NCI-H2029 treated with DMSO at 0.1 percent for 48 hours (cell line): ENCODE measurements at places on chromosomes 4 and X.

DNA sequence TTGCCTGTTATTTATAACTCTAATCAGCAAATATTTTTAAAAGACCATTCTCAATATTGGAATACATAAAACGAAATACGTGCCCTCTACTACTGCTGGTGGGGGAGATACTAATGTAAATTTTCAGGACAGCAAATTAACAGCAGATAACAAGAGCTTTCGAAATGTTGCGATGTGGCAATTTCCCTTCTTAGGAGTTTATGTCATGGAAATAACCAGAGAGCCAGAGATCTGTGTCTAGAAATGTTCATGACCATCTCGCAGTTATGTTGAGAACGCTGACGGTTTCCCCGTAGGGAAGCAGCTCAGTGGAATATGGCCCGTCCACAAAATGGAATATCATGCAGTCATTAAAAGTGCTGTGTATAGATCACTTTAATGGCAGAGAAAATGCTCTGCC is 238.4 kb upstream of the PSAPL1 start:
- DNase-seq: no peak

DNA sequence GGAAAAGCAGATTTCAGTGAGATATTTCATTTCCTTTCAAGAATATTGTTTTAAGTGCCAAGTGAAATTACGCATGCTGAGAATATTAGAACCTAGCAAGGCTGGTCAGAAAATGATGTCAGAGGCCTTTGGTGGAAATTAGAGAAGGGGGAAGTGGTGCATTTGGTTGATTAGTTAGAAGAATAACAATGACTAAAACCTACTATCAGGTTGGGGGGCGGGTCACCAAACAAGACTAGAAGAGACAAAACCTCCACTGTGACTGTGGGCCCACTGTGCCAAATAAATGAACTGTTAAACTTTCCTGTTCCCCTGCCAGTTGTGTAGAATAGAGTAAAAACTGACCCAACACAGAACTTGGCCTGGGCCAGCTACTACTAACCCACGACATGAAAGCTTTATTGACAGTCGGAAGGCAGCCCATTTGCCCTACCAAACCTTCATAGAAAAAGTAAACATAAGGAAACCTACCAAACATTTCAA is 2.9 kb downstream of the RAPGEF2 start:
- no peak for DNase-seq

DNA sequence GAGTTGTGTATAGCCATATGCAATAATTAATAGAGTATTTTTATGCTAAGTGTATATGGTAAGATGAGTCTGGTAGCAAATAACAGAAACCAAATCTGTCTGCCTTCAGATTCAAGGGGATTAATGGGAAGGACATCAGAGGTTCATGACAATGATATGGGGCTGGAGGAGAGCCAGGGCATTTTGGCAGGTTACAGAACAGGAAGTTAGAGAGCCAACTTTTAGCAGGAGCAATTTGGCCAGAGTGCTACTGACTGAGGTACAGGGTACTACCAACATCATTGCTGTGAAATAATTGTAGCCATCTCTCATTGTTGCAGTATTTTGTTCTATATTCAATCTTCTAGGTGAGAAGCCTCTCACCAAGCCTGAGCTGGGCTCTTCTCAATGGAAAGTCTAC is 210.9 kb upstream of the FAM47A start:
- DNase-seq: no peak

GRCh38 chrX:30714138-30714537 is 60.9 kb downstream of the GK start:
- no peak for DNase-seq

DNA sequence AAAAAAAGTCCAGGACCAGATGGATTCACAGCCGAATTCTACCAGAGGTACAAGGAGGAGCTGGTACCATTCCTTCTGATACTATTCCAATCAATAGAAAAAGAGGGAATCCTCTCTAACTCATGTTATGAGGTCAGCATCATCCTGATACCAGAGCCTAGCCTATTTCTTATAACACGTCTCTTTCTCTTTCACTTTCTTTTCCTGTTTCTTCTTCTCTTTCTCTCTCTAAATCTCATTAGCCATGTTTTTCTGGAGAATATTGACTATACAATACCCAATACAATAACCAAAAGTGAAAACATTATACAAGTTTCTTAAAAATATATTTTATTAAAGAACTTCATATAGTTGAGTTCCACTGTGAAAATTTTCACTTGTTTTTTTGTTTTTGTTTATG is 1154.9 kb upstream of the PCDH7 start:
- DNase-seq: no peak

- no peak for DNase-seq
Measured at GRCh38 chrX:3806630-3807029, 93.2 kb upstream of the PRKX start.

- no peak for DNase-seq
Measured at GRCh38 chr4:15683143-15683495, 1.5 kb downstream of the FAM200B start.

DNA sequence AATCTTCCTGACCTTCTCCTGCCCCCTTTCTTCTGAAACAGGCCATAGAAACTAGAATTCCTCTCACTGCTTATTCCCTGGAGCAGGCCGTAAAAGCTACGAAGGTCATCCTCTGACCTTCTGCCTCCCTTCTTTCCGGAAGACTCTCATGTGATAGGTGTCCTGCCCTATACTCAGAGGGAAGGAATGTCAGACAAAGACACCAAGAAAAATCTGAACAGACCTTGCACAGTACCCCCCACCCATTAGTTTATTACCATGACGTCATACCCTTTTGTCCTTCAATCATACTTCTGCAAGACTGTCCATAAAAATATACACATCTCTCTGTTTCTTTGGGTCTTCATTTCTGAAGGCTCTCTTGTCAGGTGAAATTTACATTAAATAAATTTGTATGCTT is 1523.9 kb downstream of the RPA4 start:
- DNase-seq: no peak

GRCh38 chr4:13059019-13059418 is 425.1 kb downstream of the RAB28 start:
- no peak for DNase-seq

- DNase-seq: no peak
Measured at GRCh38 chrX:39983715-39984114, 114.0 kb downstream of the BCOR start.

- DNase-seq: no peak
Measured at GRCh38 chr4:37615059-37615719, 71.0 kb downstream of the RELL1 start.

GRCh38 chr4:95504501-95504900 is 44.3 kb downstream of the UNC5C start:
- no peak for DNase-seq

DNA sequence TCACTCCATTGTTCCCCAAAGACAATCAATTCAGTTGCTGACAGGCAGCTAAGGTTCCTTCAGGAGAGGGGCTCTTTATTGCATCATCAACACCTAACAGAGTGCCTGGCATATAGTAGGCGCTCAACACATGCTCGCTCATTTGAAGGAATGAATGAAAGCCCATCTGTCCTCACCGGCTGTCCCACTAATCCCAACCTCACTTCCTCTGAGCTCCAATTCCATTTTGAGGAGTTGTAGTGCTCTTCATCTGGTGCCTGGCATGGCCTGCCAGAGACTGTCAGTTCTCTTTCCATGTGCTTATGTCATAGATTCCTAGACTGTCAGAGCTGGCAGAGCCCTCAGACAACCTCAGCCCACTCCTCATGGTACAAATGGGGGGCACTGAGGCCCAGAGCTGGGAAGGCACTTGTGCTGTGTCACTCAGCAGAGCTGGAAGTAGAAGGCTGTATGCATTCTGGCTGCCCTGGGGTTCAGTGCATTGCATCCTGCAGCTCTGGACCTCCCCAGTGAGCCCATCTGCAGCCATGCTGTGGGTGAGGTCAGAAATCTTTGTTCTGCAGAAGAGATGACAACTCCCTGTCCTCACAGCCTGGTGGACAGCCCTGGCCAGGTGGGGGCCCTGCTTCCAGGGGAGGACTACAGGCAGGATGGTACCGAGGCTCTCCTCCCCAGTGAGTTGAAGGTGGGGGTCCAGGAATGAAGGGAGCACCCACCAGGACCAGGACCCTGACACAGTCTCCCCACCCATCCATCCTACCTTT is 134.9 kb upstream of the PJA1 start:
- no peak for DNase-seq

- no peak for DNase-seq
Measured at GRCh38 chrX:45775468-45775867, 574.8 kb upstream of the DIPK2B start.
